ENCODE measurements at places on chromosomes 1 and 21.

DNA sequence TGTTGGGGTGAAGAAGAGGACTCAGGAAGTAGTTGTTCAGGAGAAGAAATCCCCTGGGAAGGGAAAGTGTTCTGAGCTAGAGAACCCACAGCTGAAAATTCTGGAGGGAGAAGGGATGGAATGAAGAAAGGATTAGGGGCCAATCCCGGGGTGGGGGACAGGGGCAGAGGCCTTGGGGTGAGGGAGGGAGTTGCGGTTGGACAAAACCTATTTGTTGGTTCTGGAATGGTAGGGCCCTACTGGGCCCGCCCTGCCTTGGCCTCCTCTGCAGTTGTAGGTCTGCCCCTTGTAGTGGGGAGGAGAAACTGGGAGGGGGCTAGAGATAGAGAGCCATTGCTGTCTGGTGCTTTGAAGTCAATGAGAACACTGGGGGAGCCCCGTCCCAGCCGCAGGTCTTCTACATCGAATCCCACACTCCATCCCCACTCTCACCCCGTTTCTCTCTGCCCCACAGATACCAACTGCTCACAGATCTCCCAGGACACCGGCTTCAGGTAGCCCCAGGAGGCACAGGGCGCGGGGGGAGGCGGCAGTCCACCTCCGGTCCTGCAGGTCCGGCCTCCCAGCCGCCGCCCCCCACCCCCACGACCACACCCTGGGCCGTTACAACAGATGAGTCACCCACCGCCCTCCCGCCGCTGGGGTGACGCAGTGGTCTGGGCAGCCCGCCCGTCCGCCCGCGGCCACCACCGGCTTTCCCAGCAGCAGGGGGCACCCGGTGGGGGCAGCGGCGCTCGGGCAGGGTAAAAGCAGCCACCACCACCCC is 1.1 kb downstream of the TAGLN2 start:
- peak; percentile 84 for DNase-seq

- no peak for DNase-seq
These were observed 193.4 kb downstream of the APP start for GRCh38 chr21:25977068-25977611.

DNA sequence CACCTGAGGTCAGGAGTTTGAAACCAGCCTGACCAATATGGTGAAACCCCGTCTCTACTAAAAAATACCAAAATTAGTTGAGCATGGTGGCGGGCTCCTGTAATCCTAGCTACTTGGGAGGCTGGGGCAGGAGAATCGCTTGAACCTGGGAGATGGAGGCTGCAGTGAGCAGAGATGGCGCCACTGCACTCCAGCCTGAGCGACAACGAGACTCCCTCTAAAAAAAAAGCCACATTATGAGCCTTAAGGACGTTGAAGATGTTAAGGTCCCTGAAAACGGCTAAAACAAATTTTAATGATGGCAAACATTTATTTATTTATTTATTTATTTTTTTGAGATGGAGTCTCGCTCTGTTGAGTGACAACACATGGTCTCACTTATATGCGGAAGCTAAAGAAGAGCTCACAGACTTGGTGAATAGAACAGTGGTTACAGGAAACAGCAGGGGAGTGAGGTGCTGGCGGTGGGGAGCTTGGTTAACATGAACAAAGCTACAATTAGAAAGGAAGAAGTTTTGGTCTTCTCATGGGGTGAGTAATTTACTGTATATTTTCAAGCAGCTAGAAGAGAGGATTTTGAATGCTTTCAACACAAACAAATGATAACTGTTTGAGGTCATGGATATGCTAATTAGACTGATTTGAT is 47.1 kb downstream of the TCP10L start:
- no peak for DNase-seq

DNA sequence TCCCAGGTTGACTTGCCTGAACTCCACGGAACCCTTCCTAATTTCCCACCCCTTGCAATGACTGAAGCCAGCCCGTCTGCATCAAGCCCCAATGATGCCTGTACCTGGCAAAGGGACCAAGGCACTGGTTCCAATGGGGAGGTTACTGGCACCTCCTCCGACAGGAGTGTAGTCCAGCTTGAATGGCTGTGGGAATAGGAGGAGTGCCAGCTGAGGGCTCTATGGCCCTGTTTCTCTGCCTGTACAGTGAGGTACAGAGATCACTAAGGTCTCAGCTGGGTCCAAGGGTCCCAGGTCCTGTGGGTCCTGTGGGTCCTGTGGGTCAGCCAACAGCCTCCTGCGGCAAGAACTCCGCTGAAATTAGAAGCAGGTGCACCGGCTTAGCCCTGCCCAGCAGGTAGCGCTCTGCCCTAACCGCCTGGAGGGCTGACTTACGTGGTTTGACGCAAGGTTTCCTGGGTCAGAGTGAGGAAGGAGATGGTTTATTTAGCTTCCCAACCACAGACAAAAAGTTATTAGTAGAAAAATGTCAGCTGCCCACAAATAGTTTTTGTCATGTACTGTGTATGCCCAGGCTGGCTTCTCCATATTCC is 9.9 kb upstream of the SPRR4 start:
- no peak for DNase-seq

- no peak for DNase-seq
These were observed 7.9 kb downstream of the CRABP2 start for GRCh38 chr1:156697481-156697880.

DNA sequence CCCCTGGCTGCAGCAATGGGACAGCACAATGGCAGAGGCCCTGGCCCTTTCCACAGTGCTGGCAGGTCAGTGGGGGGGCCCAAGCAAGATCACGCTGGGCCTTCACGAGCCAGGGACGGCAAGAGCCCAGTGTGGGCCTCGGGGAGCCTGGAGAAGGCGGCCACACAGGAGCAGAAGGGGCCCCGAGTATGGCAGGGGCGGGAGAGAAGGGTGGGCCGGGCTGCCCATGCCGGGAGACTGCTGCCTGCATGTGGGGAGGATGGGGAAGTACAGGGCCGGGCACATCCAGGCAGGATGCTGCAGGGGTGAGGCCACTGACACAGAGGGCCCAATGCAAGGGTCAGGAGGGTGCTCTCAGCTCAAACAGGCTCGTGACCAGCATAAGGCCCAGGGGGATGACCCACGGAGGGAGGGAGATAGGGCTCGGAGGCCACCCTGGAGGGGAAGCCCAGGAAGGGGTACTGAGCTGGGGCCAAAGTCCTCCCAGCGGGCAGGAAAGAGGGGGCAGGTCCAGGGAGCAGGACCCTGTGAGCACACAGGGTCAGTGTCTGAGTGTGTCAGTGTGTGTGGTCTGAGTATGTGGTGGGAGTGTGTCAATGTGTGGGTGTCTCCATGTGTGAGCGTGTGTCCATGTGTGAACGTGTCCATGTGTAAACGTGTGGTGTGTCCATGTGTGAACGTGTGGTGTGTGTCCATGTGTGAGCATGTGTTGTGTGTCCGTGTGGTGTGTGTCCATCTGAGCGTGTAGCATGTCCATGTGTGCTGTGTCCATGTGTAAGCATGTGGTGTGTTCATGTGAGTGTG is 13.1 kb downstream of the SLC19A1 start:
- no peak for DNase-seq

- DNase-seq = no peak
These were observed 192.4 kb downstream of the SIPA1L2 start for GRCh38 chr1:232437510-232437909.

DNA sequence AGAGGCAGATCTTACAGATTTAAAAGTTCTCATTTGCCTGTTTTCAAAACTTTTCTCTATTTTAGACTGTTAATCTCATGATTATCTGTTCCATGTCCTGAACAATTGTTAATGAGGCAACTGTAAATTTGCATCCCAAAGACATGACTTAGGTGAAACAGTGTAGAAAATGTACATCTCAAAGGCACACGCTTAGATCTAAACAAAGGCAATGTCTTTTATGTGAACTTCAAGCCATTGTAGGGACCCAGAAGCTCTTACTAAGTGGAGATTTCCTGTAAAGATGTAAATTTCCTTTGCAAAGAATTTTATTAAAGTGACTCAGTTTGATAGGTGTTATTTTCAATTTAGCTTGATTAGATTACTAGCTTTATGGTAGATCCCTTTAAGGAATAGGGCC is 125.2 kb upstream of the F3 start:
- DNase-seq = no peak

GRCh38 chr1:147252540-147252939 is 10.1 kb downstream of the CHD1L start:
- no peak for DNase-seq

DNA sequence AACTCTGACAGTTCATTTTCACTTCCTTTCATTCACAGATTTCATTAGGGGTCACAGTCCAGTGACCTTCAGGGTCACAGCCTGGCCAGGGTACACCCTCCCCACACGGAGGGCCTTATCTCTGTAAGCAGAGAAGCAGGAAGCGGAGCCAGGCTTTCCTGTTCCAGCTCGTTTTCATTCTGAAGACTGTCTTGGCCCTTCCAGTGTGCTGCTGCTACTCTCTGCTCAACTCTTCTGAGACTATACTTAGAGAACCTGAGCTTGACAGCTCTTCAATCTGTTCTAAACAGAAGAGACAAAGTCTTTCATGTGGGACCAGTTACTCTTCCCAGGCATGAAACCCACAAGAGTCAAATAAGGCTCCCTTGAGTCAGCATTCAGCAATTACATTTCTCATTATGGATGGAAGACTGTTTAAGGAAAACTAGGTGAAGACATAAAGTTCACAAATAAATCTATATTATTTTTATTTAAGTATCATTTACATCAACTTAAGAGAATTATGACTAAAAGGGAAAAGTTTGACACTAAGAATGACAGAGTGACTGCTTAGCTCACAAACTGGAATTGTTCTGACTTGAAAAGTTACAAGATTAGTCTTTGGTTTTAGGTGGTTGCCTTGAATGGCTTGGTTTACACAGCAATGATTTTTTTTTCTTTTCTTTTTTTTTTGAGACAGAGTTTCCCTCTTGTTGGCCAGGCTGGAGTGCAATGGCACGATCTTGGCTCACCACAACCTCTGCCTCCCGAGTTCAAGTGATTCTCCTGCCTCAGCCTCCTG is 4.8 kb upstream of the TDRD10 start:
- DNase-seq = peak; percentile 63

DNA sequence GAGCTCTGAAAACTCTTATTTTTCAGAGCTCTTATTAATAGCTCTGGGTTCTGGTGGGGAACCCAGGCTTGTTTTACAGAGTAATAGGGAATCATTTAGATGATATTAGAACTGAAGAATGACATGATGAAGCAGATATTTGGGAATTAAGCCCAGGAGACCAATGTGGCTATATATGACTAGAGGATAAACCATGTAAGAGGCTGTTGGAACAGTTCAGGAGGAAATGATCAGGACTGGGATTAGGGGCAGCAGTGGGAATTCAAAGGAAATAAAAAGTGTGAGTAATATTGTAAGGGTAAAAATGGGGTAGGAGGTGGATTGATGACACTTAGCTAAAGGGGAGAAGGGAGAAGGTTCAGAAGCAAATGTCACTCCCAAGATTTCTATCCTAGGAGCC is 58.6 kb downstream of the GIPC2 start:
- DNase-seq = no peak

DNA sequence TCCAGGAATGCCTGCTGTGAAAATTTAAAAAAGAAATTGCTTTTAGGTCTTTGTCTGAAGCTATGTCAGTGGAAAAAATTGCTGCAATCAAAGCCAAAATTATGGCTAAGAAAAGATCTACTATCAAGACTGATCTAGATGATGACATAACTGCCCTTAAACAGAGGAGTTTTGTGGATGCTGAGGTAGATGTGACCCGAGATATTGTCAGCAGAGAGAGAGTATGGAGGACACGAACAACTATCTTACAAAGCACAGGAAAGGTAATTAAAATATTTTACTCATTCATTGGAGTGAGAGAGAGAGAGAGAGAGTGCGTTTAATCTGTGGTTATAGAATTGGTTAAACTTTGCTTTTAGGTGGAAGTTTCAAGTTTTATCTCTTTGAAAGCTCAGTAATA is 20.0 kb downstream of the CDC73 start:
- DNase-seq = no peak

DNA sequence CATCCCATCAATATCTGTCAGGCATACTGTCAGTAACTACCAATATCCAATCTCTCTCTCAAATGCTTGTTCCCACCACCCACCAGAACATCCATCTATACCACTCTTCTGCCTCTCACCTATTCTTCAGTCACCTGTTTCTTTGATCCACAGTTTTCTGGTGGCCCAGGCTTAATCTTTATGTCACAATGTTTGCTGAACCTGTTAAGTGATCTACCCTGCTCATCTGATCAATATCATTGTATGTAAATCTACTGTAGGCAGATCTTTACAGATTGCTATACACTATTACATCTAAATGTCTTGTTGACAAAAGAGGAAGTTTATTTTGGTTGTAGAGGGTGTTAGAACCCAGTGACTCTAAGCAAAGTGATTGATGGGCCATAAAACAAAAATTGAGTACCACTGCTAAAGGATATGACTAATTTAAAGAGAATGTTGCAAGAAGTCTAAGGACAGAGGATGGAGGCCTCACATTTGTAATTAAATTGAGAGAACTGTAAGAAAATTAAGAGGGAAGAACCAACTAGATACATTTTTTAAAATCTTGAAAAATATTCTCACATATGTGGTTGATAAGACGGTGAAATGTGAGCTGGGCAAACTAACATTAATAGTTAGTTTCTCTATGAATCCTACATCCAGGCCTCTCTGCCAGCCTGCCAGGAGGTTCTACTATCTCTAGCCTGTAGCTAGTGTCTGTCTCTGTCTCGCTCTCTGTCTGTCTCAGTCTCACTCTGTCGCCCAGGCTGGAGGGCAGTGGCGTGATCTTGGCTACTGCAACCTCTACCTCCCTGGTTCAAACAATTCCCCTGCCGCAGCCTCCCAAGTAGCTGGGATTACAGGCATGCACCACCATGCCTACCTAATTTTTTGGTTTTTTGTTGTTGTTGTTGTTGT is 34.1 kb downstream of the EGLN1 start:
- no peak for DNase-seq

GRCh38 chr21:28938726-28939125 is 54.0 kb downstream of the LTN1 start:
- no peak for DNase-seq

GRCh38 chr1:69993810-69994209 is 211.6 kb downstream of the LRRC40 start:
- no peak for DNase-seq
